ENCODE measurements at places on chromosomes 13 and 19. TPM values are rescaled to one million over a fixed set of nuclear protein-coding genes. Genes with fewer than 3 reads are reported as not detected.

Gene ZNF534
- 0.46 TPM for total RNA-seq

Gene LRG1
- total RNA-seq: 0.35 TPM

Gene TPRX1
- total RNA-seq: not detected

Gene PSG2
- not detected for total RNA-seq

Gene LRRC4B
- 0.87 TPM for total RNA-seq

DNA sequence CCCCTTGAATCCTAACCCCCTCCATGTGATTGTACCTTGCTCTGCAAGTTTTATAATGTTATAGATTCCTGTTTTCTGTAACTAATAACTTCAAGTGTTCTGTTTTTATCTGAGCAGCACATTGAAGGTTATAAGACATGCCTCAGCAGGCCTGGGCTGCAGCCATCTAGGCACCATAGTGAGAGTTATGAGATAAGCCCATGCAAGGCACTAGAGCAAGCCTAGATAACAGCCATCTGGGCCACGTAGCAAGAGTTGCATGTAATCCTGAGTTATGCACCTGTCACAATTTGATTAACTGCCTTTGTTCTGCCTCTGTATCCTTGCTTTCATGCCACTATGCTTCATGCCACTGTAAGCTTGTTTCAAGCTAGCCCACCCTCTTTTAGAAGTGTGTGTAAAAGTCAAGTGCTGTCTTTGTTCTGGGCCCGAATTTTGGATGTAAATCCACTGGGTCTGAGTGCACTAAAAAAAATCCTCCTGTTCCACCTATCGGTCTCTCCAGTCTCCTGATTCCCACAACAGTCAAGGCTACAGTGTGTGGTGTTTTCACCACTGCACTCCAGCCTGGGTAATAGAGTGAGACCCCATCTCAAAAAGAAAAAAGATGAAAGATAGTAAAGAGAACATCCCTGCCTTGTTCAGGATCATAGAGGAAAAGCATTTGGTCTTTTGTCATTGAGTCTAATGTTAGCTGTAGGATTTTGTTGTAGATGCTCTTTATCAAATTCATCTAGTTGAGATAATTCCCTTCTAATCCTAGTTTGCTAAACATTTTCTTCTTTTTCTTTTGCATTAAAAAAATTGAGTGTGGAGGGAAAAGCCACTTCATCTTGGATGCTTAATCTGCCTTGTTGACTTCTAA lies 16.0 kb upstream of the KBTBD6 start:
- no peak for DNase-seq

DNA sequence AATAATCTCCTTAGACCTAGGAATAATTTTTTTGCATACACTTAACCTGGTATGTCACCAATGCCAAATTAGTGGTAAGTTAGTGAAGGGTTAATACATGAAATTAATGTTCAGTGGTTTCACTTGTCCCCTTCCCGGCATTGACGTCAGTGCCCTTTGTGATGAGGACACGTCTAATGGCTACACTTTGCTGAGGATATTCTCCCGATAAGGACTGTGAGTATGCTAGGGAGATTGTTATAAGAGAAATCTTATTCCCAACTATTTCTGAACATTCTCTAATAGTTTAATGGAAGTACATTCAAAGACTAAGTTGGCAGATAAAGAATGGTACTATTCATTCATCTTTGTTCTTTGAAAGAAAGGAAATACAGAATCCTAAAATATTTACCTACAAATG lies 102.4 kb downstream of the TNFRSF19 start:
- peak; percentile 29 for DNase-seq

DNA sequence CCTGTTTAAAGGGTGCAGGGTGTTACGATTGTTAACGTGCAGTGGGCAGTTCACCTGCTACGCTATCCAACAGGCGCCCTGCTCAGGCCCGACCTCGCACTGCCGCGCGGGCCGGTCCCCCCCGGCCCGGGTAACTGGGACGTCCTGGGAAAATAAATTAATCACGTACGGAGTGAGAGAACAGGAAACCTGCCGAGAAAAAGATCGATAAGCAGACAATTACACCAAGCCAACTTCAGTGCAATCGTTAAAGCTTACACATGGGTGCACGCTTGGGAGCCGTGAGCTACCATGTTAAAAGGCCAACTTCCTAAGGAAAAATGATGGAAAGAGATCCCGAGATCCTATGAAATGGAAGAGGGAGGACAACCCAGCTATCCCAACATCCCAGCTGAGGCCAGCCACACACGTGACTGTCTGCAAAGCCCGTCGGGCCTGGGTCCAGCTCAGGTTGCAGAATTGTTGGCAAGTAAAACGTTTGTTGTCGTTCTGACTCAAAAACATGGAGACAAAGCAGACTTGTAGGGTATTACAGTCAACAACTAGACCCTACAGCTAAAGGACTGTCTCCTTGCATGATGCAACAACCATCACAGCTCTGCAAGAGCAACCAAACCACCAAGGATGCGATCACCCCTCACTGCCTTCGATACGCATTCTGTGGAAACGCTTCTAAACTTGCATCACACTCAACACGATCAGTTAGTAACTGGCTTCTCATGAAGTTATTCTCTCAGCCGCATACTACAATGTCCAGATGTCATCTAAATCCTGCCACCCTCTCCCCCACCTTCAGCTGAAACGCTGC lies 741 bp upstream of the TUBGCP3 start:
- DNase-seq: no peak

GRCh38 chr13:113573065-113573464 lies 11.5 kb upstream of the TFDP1 start:
- no peak for DNase-seq

DNA sequence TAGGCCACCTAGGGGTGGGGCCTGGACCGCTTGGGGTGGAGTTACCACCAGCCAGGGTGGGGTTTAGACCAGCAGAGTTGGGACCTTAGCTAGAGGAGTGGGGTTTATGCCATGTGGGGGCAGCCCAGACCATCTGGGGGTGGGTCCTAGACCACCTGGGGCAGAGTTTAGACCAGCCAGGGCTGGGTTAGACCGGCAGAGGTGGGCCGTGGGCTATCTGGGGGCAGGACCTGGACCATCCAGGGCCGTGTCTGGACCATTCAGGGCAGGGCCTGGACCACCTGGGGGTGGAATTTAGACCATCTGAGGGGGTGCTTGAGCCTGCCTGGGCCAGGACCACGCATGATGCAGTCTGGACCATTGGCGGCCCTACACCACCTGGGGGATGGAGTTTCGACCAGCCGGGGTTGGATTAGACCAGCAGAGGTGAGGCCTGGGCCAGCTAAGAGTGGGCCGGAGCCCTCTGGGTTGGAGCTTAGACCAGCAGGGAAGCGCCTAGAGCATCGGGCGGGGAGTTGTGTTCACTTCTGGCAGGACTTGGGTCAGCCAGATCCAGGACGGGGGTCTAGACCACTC lies 10.0 kb upstream of the CACNG6 start:
- no peak for DNase-seq

DNA sequence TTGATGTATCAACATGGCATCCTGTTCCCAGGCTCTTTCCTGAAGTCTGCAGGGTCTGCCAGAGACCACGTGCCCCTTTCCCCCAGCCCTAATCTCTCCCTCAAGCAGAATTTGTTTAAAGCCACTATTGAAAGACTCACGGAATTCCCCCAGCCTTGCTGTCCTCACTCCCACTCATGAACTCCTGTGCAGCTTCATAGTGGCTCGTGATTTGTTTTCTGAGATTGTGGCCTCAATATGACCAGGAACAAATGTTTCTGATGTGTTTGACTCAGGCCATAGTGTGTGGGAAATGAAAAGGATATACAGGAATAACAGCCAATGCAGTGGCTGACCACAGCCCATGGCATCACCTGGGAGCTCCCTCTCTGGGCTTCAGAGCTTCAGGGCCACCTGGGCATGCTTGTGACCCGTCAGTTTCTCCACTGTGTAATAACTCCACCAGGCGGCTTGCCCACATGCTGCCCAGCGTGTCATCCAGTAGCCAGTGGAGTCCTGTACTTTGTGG lies 8.1 kb upstream of the SERPINE3 start:
- no peak for DNase-seq

- DNase-seq: no peak
These were observed 58.8 kb upstream of the UBL3 start for GRCh38 chr13:29909081-29909730.

DNA sequence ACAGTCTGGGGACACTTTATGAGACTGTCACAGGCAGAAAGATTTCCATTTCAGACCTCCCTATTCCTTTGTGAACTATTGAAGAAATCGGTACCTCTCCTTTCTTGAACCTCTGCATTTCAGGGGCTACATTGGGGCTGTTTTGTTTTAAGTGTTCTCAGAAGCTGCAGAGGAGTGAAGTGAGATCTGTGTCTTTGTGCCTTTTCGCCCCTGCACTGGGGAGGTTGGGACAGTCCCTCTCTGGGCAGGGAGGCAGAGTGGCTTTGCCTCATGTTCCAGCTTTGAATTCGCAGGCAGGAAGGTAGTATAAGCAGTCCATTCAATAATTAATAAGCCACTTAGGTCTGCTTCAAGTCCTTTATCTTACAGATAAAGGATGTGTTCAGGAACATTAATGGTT lies 9.5 kb upstream of the AMER2 start:
- DNase-seq: no peak

DNA sequence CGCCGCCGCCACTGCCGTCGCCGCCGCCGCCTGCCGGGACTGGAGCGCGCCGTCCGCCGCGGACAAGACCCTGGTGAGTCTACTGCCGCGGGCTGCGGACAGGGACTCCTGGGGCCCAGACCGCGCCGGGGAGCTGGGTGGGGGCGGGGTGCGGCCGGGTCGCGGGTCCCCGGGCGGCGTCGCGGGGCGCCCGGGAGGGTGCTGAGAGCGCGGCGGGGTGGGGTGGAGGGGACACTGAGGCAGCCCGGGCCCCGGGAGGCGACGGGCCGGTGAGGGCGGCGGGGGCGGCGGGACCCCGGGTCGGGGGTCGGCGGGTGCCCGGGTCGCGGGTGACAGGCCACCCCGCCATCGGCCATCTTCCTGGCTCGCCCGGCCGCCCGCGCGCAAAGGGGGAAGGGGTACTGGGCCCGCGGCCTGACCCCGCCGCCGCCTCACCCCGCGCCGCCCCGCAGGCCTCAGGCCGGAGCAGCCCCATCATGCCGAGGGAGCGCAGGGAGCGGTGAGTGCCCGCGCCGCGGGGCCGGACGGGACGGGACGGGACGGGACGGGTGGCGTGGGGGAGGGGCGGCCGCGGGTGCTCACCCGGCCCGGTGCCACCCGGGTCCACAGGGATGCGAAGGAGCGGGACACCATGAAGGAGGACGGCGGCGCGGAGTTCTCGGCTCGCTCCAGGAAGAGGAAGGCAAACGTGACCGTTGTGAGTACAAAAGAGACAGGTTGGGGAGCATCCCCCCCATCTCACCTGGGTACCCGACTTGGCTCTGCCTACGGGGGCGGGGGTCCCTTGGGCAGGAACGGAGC lies 489 bp downstream of the CCNE1 start:
- peak; percentile 26 for DNase-seq

- no peak for DNase-seq
These were observed at the start of gene RNF17 for GRCh38 chr13:24763596-24764275. RNF17 (plus strand) TSS chr13:24764169; CDS start chr13:24764204, 35 bp downstream.

GRCh38 chr13:79667771-79668170 lies 186.8 kb downstream of the NDFIP2 start:
- DNase-seq: no peak

DNA sequence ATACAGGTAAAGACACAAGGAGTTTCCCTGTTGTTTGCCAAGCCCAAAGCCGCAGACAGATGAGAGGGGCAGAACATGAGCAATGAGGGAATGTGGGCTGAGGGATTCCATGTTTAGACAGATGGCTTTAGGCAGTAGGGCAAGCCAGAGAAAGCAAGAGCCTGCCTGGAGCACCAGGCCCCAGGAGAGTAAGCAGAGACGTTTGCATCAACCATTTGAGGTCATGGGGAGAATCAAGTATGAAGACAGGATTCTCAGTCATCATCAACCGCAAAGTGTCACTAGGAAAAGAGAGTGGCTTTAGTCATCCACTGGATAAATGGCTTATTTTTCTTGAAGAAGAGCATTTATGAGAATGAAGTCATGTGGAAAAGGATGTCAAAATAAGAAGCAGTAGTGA lies 184.7 kb downstream of the COG6 start:
- no peak for DNase-seq

DNA sequence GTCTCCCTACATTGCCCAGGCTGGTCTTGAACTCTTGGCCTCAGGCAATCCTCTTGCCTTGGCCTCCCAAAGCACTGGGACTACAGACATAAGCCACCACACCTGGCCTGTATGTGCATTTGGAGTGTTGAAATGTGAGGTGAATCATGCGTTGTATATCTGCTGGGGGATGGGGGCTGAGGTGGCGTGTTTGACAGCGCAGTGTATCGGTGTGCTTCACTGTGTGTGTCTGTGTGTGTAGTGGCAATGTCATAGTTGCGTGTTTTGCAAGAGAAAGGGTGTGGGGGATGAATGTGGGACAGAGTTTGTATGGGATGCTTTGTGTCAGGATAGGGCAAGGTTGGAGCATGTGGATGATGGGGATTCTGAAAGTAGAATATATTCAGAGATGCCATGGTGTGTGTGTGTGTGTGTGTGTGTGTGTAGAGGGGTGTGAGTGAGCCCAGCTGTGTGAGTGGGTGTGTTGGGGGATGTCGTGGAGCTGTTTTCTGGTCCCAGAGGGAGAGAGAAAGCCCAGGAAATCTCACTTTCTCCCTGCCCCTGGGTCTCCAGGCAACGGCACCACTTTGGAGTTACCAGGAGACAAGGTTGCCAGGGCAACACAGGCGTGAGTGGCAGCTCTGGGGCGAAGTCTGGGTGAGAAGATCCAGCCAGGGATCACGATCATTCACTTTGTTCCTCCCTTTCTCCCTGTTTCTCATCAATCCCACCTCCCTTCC lies 1.1 kb upstream of the SWSAP1 start:
- no peak for DNase-seq

DNA sequence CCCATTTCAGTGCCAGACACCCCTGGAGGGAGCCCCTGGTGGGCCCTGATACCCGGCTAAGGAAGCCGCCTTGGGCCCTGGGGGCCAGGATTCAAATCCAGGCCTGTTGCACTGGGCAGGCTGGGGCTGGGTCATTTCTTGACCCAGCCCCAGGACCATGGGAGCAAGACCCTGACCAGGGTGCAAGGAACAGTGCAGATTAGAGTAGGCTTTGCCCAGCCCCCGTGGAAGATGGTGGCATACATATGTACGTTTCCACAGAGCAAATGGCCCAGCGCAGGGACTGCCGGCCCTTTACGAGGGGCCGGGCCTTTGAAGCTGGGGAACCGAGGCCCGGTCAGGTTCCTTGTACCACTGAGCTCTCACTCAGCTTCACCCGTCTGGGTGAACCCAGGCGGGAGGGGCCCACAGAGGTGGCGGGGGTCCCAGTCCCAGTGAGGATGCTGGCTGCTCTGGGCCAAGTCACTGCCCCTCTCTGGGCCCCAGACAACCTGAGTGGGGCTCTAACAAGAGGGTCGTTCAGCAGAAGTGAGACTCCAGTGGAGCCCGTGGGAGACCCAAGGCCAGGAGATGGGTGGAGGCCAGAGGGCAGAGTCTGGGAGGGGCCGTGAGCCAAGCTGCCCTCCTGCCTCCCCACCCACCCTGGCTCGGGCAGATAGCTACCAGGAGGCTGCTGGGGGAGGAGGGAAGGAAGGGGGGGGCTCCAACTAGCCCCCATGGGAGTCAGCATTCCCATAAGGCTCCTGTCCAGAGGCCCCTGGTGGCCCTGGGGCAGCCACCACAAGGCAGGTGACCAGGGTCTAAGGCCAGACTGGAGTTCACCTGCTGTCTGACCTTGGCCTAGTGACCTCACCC lies 2.7 kb downstream of the MKNK2 start:
- no peak for DNase-seq
